LHCN-M2 (cell line): ENCODE measurements at places on chromosomes 3 and 15. TPM values are rescaled to one million over a fixed set of nuclear protein-coding genes. Genes with fewer than 3 reads are reported as not detected.

DNA sequence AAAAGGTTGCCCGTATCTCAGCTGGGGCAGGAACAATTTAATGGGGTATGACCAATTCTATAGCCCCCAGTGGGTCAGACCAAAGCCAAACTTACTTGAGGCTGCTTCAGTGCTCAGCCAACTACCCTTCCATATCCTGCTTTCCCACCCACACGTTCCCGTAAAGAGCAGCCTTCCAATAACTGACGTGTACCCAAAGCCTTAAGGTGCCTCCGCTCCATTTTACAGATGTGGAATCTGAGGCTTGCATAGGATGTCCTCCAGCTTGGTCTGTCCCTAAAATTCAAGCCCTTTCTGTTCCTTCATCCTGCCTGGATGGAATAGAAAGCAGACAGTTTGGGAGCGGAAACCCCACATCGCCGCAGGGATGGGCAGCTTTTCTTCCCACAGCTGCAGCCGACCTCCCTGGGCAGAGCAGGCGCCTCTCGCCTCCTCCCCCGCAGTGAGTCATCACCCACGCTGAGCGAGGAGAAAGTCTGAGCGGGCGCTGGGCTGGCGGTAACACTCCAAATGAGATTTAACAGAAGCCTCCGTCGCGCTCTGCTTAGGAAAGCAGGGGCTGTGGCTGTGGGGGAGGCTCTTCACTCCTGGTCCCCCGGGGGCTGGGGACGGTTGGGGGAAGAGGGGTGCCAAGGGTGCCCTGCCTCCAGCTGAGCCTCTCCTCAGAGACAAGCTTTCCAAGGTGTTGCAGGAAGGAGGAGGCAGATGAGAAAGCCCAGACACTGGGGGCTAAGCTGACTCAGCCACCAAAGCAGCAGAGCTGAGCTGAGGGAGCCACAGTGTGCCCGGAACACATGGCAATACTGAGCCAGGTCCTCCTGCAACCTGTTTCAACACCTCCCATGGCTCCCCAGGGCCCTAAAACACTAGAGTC lies 57.8 kb upstream of the HRH1 start:
- DNase-seq = peak; percentile 93

- DNase-seq = no peak
Observed at GRCh38 chr15:82958638-82959037, 6.1 kb upstream of the HOMER2 start.

- no peak for DNase-seq
Observed at GRCh38 chr15:25899870-25900269, 36.7 kb upstream of the ATP10A start.

DNA sequence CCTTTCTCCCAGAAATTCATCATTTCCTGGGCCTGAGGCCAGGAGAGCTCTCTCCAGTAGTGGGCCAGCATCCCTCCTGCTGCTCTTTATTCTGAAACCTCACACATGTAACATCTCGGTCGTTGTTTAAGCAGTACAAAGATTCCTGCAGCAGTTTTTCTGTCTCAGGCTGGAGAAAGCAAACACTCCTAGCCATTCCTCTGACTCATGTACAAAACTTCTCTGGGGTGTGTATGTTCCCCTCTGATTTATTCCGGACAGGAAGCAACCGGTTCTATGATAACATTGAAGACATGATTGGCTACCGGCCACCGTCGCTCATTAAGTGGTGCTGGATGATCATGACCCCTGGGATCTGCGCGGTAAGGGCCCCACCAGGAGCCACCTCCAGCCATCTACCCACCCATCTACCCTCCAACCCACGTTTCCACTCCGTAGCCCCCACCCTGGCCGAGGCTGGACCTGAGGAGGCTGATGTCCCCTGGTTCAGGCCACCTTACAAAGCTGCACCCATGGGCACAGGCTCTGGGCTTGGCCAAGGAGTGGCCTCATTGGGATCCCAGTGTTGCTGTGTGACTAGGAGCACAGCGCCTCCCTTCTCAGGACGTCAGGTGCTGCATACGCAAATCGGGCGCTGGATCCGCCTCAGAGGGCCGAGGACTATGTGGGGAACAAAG lies 58.6 kb upstream of the SLC6A1 start:
- DNase-seq = peak; percentile 74

DNA sequence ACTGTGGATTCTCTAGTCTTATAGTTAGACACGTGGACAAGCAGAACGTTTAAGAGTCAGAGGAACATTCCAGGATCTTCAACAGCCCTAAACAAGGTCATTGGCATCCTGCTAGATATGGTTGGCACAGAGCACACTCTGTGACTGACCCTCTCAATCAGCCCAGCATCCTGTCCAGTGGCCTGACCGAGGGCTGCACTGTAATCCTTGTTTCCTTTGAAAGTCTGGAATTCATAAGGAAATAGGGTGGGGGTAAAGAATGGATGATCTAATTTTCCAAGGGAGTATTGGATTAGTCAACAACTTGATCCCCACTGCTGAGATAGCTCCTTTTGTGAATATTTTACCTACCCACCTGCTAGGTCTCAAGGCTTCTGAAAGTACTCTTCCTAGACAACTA lies 94.5 kb upstream of the DLG1 start:
- DNase-seq = peak; percentile 41

Gene FGF12
- not detected in 2 replicates for total RNA-seq

Gene KLHL6
- total RNA-seq = not detected in 2 replicates
